NCI-H1436 (cell line): ENCODE measurements at places on chromosomes 12 and 14.

GRCh38 chr12:39332661-39333175 is 110.2 kb downstream of the KIF21A start:
- DNase-seq, result no peak

- DNase-seq, result no peak
These were observed 64.2 kb downstream of the PHETA1 start for GRCh38 chr12:111304642-111305071.

DNA sequence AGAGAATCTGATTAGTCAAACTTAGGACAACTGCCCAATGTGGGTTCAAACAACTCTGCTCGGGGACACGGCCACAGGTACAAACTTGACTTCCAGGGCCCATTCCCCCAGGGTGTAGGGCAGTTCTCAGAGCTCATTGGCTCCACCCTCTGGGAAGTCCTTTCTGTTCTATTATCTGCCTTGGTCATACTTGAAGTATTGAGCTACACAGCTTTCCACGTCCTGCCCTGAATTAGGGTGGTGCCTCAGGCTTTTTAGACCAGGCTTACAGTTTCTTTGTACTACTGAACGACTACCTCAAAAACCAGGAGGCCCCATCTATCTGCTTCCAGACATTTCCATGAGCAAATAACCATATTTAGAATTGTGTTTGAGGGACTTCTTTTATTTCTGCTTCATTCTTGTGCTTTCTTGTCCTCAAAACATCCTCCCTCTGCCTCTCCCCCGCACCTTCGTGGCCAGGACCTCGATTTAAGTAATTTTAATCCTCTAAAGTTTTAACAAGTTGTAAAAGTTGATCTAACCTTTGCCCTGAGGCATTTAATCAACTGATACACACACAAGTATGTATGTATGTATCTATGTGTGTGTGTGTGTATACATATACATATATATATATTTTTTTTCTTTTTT is 281.7 kb upstream of the AMIGO2 start:
- DNase-seq, result no peak

DNA sequence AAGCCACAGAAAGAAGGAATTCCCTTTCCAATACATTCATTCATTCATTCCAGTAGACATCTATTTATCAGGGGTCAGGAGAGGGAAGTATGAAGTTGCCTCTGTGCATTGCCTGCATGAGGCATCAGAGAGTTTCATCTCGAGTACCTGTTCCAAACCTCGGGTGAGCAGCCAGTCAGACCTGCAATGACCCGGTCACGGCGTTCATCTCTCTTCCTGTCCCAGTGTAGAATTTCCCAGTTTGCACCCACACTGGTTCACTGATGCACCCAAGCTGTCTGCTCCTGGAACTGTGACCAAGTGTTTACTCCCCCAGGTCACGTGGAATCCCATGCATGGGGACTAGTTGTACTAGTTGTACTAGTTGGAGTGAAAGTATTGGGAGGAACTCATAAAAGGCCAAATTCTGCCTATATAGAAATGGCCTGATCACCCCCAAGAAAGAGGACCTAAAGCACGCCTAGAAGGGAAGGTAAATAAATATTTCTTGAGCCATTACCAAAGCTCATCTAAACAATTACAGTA is 22.3 kb upstream of the PRKAB1 start:
- no peak for DNase-seq

GRCh38 chr12:78824918-78825317 is 39.7 kb upstream of the SYT1 start:
- DNase-seq, result no peak

DNA sequence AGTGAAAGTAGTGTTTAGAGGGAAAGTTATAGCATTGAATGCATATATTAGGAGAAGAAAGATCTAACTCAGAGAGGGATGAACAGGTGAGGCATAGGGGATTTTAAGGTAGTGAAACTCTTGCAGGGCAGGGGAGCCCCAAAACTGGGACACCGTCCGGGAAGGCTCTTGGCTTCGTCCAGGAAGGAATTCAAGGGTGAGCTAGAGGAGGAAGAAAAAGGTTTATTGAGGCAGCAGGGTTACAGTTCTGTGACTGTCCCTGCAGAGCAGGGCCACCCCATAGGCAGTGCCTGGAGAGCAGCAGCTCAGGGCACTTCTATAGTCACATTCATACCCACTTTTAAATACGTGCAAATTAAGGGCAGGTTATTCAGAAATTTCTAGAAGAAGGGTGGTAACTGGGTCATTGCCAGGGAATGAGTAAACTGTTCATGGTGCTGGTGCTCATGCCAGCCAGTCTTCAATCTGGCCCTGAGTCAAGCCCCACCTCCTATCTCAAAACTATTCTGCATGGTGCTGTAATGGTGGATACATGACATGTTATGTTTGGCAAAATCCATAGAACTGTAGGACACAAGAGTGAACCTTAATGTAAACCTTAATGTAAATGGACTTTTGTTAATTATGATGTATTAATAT is 1.2 kb upstream of the OAS1 start:
- no peak for DNase-seq

DNA sequence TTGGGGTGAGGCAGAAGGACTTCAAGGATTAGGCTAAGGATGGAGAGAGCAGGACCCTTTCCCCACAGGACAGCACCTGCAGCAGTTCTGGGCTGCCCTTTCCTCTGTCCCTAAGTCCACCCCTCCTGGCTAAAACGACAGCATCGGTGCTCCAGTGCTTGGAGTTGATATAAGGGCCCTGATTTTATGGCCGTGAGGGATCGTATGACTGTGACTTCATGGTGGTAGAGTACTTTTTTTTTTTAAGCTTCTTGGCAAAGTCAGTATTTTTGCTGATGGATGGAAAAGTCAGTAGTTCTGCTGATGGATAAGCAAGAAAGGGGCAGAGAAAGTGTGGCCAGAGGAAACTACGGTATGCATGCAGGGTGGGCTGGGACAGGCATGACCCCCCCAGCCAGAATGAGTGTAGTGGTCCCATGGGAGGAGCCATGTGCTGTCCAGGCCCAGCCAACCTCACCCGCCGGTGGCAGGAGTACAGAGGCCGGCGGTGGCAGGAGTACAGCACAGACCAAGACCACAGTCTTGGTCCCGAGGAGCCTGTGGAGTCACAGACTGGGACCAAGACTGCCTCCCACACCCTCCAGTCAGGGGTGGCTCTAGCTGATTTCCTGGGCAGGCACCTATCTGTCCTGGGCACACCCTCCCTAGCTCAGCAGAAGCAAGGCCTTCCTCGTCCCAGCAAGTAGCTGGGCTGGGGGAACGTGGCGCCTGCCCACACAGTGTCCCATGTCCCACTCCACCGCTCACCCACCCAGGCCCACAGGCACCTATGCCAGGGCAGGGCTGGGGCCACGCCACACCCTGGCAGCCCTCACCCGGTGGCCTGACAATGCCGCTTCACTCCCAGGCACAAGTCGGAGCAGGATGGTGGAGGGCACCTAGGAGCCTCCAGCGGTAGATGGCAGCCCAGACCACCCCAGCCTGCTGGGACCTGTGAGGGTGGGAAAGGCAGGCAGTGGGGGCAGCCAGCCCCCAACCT is 46.3 kb downstream of the CCDC88C start:
- DNase-seq, result no peak

- no peak for DNase-seq
These were observed 93.9 kb downstream of the DNAI7 start for GRCh38 chr12:25101092-25101445.
